Cortex of kidney (tissue), 1 donor: ENCODE measurements at places on chromosomes 12 and 14.

- DNase-seq: no peak
These were observed 41.0 kb downstream of the APPL2 start for GRCh38 chr12:105194947-105195346.

- no peak for DNase-seq
These were observed 1935.1 kb upstream of the FLRT2 start for GRCh38 chr14:83594874-83595273.

DNA sequence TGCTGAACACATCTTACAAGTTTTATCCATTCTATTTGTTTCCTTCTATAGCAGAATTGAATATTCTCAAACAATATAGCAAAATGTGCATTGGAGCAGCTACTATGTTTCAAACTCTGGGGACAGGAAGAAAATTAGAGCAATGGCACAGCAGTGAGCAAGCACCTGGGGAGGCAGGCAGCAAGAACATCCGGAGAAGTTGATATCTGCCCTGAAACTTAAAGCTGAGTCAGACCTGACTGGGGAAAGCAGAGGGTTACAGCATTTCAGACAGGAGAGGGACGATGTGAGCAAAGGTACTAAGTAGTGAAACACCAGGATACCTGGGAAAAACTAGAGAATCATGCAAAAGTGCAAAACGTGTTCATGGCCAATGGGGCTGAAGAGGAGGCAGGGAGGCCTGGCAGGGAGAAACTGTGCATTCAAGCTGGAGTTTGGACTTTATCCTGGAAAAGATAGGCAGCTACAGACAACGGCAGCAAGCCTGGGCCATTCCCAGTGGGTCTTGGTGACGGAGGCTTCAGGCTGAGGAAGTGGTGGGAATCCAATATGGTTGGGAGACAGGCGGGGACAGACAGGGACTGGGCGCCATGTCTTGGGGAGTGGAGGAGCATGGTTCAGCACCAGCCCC is 118.0 kb upstream of the CDKN3 start:
- DNase-seq: no peak

DNA sequence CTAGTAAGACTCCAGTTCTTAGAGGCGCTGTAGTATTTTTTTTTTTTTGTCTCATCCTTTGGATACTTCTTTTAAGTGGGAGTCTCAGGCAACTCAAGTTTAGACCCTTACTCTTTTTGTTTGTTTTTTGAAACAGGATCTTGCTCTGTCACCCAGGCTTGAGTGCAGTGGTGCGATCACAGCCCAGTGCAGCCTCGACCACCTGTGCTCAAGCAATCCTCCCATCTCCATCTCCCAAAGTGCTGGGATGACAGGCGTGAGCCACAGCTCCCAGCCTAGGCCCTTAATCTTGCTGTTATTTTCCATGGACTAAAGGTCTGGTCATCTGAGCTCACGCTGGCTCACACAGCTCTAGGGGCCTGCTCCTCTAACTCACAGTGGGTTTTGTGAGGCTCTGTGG is 21.3 kb downstream of the GPRC5A start:
- DNase-seq: no peak

DNA sequence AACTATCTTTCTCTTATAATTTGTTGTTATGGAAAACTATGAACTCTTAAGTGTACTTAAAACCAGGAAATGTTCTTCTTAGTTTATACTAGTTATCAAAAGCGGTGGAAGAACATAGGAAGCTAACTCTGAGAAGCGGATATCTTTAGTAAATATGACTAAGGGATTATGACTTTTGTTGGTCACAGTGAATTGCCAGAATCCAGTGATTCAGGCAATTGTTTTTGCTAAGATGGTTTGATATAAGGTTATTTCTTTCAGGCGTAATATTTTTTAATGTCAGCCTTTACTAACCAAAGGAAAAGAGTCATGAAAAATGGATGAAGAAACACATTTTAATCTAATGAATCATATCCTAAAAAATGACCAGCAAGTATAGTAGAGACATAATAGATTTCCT is 473.5 kb downstream of the FOXG1 start:
- no peak for DNase-seq

- no peak for DNase-seq
These were observed 46.3 kb upstream of the HECTD1 start for GRCh38 chr14:31253746-31254471.
